Sciatic nerve (tissue), 2 donors: ENCODE measurements at places on chromosomes 4 and X. TPM values are rescaled to one million over a fixed set of nuclear protein-coding genes. Genes with fewer than 3 reads are reported as not detected.

GRCh38 chr4:74456849-74457395 lies 12.0 kb downstream of the AREG start:
- DNase-seq: no peak

DNA sequence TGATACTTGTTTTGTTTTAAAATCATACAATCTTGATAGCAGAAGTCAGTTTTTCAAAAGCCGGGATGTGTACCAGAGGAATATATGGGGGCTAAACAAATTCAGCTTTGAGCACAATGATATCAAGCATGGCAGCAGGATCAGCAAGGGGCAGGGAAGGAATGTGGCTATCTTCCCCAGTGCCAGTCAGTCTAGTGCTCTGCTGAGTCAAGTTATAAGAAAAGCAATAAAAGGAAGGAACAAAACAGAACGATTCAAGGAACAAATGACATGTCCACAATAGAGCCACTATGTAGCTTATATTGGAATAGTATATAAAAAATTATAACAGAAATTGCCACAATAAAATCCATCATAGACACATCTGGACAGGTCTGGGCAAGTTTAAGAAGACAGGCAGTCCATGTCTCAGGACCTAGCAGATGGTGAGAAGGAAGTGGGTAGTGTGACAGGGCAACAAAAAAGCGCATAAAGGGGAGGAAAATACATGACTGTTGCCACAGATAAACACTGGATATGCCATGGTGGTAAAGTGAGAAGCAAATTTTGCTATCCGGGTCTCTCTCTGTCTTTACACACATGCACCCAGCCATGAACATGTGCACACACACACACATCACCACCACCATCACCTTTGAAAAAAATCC lies 518.2 kb upstream of the HTR2C start:
- no peak for DNase-seq

GRCh38 chrX:137353404-137353803 lies 212.5 kb upstream of the ZIC3 start:
- DNase-seq: no peak

DNA sequence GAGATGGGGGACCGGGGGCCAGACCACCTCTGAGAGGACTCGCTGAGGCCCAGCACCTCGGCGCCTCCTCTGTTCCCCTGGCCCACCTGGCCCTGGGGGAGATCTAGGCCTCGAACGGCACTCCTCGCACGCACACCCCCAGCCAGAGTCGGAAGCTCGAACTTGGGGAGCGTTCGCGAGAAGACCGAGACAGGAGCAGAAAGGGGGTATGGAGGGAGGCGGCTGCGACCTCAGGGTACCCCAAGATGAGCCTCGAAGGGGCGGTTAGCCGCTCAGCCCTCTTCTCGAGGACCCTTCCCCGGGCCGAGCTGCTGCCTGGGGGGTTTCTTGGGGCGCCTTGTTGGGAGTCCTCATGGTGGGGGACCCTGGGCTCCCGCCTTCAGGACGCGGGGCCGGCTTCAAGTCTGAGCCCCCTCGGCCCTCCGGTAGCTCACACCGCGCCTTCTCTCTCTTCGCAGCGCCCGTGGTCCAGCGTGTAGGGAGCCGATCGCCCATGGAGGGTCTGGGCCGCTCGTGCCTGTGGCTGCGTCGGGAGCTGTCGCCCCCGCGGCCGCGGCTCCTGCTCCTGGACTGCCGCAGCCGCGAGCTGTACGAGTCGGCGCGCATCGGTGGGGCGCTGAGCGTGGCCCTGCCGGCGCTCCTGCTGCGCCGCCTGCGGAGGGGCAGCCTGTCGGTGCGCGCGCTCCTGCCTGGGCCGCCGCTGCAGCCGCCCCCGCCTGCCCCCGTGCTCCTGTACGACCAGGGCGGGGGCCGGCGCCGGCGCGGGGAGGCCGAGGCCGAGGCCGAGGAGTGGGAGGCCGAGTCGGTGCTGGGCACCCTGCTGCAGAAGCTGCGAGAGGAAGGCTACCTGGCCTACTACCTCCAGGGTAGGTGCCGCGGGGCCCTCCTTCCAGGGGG lies 706 bp downstream of the DUSP9 start:
- DNase-seq: peak; percentile 41

GRCh38 chr4:68569466-68570121 lies 6.5 kb downstream of the UGT2B17 start:
- DNase-seq: no peak

- DNase-seq: no peak
Measured at GRCh38 chr4:85420831-85421230, 54.1 kb upstream of the ARHGAP24 start.

DNA sequence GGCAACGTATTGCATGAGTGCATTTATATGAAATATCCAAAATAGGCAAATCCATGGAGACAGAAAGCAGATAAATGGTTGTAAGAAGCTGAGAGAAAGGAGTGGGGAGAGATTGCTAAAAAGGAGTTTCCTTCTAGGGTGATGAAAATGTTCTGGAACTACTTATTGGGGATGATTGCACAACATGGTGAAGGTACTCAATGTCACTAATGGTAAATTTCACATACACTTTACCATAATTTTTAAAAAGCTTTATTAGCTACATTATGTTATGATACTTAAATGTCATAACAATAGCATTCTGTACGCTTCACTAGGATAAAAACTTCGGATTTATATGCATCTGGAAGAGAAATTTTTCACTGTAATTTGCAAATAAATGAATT lies 56.7 kb upstream of the WDR19 start:
- no peak for DNase-seq

DNA sequence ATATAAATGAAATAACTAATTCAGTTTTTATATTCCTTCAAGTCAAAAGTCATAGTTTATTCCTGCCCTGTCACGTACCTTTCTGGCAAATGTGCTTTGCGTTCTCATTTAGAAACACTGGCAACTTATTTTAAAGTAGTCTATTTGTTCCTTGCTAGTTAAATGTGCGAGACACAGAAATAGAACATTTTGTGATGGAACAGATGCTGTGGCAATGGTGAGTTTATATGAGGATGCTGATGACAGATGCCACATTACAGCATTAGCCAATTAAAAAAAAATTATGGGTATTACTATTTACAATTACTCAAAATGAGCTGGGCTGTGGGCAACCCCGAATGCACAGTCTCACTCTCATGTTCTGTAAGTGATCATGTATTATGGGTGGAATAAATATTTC lies 26.1 kb upstream of the EPHA5 start:
- no peak for DNase-seq

- no peak for DNase-seq
Measured at GRCh38 chr4:66164869-66165268, 494.6 kb upstream of the EPHA5 start.

- no peak for DNase-seq
Measured at GRCh38 chrX:31245714-31246113, 173.9 kb upstream of the FTHL17 start.

DNA sequence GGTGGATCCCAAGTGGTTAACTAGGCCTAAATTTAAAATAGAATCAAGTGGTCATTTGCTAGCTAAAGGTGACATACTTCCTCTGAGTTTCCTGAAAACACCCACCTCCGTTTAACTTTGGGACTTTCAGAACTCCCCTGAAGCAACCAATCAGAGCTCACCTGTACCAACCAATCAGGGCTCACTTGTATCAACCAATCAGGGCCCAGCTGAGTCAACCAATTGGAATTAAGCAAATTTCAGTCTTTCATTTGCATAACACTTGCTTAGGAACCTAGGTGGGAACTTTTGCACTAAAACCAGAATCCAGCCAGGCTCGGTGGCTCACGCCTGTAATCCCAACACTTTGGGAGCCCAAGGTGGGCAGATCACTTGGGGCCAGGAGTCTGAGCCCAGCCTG lies 15.9 kb downstream of the GPC4 start:
- no peak for DNase-seq

GRCh38 chrX:119696251-119696890 lies 3.4 kb upstream of the SEPTIN6 start:
- no peak for DNase-seq

DNA sequence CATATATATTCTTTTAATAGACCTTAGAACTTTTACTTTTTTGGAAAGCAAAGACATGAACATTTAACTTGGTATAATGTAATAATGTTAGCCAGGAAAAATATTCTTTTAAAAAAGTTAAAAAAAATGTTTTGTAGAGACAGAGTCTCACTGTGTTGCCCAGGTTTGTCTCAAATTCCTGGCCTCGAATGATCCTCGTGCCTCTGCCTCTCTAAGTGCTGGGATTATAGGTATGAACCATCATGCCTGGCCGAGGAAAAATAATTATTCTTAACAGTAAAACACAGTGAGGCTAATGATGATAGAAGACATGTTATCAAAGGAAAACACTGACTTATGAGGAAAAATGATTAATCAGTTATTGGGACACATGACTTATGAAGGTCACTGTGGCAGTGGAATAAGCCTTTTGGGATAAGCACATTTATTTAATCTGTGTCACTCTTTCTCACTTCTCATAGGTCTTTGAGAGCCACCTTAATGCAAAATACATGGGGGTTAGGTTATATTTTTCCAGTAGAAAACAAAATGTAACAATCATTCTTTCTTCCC lies 6.0 kb upstream of the BMP2K start:
- no peak for DNase-seq

DNA sequence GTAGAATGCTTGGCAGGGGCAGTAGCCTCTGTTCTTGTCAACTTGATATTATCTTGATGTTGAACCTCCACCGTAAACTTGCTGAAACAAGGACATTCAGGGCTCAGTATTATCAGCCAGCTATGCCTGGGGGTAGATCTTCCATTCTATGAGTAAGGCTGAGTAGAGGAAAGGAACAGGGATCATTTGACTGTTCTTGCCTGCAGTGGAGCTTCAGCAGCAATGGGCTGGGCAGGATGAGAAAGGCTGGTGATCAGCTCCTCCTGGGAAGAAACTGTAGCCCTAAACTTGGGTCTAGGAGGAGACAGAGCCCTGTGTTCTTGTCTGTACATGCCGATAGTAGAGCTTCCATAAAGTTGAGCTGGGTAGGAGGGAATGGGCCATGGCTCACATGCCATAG lies 127.2 kb downstream of the CCSER1 start:
- no peak for DNase-seq

DNA sequence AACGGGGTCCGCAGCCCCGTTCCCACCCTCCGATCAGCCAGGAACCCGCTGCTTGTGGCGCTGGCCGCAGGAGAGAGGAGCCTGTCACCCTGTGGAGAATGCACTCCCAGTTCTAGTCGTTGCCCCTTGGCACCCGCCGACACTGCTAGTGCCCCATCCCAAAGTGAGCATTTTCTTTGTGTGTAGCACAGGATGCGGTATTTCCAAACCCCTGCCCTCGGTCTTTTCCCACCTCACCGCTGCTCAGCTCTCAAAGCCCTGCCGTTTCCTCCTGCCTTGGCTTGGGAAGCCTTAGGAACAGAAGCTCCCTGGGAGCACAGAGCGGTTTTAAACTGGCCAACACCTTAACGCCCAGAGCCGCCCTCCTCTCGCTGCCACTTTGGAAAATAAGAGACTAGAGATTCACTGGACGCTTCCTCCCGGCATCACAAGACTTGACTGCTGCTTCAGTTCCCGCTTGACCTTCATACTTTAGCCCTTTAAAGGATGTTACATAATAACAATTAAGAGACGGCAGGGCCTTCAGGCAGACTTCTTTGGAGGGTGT lies 772 bp downstream of the CYP4V2 start:
- DNase-seq: peak; percentile 70

GRCh38 chrX:47191806-47192401 lies 1.7 kb upstream of the UBA1 start:
- no peak for DNase-seq

DNA sequence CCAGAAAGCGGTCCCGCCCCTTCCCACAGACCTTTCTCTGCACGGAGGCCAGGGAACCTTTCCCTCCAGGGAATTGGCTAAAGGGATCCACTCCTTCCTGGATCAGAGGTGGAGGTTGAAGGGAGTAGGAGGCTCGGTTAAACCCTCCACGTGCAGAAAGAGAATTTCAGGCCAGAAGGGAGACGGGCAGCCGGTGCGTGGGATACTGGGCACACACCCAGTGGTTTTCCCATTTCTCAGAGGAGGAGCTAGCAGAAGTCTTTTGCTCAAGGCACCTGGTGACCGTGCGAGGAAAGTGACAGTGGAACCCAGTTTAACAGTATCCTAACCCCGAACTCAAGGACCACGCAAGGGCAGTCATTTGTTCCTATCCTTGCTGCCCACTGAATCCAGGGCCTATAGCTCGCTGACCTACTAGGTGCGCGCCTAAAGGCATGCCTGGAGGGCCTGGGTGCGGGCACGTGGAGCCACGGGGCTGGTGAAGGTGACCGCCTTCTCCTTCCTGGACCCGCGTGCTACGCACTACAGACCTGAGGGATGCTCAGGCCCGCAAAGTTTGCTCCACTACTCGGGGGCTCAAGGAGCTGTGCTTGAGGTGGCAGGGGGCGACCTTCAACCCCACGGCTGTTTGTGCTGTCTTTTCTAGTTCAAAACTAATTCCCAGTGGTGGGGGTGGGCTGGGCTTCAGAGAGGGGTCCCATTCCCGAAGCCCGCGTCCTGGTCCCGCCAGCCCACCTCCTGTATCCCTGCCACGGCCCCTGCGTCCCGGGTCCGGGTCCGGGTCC lies 587 bp upstream of the AFF2 start:
- no peak for DNase-seq

DNA sequence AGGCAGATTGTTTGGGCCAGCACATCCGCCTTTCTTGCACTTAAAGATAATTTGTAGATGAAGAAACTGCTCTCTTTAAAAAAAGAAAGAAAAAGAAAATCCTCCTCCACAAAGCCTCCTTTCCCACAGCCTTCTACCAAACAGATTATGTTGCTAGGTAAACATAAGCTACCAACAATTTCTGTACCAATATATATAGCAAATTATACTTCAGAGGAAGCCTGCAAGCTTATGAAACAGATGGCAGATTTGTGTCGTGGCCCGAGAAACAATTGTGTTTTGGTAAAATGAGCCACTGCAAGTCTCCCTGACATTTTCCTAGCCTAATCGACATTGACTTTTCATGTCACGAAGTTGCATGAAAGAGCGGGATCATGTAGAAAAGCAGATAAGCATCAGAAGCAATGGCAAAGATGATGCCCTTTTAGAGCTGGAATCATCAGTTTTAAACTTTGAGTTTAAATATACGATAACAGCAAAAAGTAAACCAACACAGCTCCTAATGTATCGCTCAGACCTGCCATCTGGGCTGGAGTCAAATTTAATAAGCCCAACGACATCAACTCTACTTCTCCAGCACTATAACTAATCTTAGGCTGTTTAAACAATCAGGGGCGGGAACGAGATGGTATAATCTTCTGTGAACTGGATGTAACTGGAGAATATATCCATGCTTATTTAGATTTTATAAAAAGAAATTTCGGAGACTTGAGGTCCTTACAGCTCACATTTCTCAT lies 94.9 kb upstream of the PLAC1 start:
- DNase-seq: no peak

The PDLIM5 gene
- total RNA-seq: 211 TPM

The IL2RG gene
- total RNA-seq: 9.9 TPM

The UGT2B15 gene
- total RNA-seq: not detected

The EFHC2 gene
- 2.0 TPM for total RNA-seq

The CYLC1 gene
- not detected for total RNA-seq
